ENCODE measurements at places on chromosomes 5 and 9.

- DNase-seq = no peak
Observed at GRCh38 chr5:133821311-133821741, 147.1 kb downstream of the C5orf15 start.

GRCh38 chr5:122743261-122743660, 31.6 kb upstream of the SNX2 start:
- no peak for DNase-seq

GRCh38 chr9:13607481-13608441, 328.3 kb upstream of the MPDZ start:
- DNase-seq = no peak

- DNase-seq = no peak
Observed at GRCh38 chr5:63255594-63255993, 677.0 kb downstream of the LRRC70 start.

GRCh38 chr5:53259176-53259575, 149.6 kb upstream of the MOCS2 start:
- DNase-seq = no peak

- DNase-seq = no peak
Observed at GRCh38 chr5:132267931-132268768, 10.7 kb downstream of the PDLIM4 start.

DNA sequence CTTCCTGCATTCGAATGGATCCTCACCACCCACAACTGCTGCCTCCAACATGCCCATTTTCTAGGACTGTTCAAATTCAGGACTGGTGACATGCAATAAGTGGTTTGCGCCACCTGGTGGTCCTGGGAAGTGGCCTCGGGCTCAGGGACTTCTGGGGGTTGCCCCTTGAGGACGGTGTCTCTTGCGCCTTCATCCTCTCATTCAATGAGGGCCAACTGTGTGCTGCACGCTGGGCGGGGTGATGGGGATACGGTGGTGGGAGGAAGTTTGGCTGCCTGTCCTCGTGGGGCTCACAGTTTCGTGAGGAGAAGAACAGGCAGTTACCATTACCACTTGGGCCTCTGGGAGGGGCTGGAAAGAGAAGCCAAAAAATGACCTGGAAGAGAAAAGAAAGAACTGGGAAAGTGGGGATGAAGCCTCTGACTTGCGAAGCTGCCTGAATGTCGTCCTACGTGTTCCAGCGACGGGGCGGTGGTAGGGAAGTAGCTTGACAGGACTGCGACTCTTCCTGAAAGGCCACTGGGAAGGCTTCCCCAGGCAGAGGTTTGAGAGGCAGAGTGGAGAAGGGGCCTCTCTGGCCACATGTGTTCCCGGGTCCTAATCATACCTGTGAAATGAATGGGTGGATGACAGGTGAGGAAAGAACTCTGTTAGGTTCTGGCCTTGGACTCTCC, 49.0 kb downstream of the PSD2 start:
- DNase-seq = peak; percentile 48

DNA sequence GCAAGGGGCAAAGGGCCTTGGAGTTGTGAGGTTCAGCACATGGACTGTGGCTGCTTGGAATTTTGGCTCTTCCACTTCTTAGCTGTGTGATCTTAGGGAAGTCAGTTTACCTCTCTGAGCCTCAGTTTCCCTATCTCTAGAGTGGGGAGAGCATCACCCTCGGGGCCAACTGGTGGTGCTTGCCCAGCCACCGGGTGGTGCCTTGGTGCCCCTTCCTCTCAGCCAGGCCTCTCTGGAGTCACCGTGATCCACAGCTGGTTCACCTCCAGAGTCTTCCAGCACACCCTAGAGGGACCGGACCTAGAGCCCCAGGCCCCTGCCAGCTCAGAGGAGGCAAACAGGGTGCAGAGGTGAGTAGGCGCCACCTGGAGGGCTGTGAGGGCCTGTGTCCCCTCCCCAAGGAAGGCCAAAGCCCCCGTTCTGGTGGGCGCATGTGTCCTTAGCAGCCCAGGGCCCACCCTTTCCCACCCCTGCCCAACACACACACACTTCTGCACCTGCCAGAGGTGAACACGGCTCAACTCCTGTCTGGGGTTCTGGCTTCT, 7.7 kb downstream of the ADGRD2 start:
- DNase-seq = no peak

DNA sequence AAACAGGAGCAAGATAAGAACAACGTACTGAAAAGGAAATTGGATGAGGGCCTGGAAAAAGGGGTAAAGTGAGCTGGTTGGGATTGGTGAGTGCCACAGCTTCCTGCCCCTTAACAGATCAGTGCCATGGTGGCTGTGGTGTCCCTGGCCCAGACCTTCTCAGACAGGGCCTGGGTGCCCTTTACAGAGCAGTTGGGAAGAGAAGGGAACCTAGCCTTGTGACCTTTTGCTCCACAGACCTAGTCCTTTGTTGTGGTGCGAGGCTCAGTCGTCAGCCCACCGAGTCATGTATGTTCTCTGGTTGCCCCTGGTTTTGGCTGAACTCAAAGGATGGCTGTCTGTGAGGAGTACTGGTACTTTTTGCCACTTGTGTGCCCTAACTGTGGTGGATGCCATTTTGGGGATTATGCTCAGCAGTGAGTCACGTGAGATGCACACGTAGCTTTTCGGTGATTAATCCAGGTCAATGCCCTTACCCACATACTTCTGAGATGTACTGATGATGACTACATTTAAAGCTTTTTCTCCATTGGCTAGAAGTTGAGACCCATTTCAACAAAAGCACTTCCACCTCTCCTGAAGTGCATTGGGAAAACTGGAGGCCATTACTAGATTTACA, 48.4 kb downstream of the EXOSC2 start:
- DNase-seq = no peak

- no peak for DNase-seq
Observed at GRCh38 chr5:100826133-100826532, 76.9 kb downstream of the ST8SIA4 start.

GRCh38 chr9:82130331-82131042, 141.9 kb downstream of the SPATA31D1 start:
- no peak for DNase-seq

GRCh38 chr9:82531795-82532194, 531.1 kb downstream of the RASEF start:
- DNase-seq = no peak

- DNase-seq = no peak
Observed at GRCh38 chr9:80664327-80665210, 1024.8 kb downstream of the TLE1 start.

GRCh38 chr5:132510076-132510475, 19.5 kb upstream of the IRF1 start:
- DNase-seq = no peak

DNA sequence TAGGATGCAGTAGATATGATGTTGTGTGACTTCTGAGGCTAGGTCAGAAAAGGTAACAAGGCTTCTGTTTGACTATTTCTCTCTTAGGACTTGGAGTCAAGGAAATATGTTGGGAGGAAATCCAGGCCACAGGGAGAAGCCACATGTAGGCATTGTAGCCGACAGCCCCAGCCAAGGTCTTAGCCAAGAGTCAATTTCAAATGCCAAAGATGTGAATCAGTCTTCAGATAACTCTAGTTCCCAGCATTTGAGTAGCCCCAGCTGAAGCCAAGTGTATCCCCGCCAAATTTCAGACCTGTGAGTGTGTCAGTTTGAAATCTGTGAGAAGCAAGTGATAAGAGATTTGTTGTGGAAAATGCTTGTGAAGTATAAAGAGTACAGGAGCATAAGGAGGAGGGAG, 38.1 kb upstream of the ISL1 start:
- no peak for DNase-seq

DNA sequence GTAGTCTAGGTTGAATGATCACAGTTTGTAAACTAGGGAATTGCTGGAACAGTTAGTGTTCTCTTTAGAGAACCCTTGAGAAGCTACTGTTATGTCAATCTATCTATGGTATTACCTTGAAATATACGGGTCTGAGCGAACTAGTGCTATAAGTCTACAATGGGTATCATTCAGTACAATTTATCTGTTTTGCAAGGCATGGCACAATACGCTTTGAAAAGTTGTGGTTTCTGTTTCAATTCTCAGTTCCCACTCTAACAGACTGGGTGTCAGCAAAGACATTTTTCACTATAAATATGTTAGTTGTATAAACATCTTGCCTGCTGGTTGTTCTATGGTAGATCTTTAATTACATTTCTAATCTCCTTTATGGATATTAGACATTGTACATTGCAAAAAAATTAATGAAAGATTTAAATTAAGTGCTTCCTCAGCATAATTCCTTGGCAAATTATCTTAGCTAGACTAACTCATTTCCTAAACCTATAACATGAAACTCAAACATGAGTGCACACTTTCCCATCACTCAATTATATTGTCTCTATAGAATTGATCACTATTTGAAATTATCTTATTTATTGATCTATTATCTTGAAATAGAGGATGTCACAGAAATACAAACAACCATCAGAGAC, 24.9 kb upstream of the SLCO6A1 start:
- DNase-seq = no peak

GRCh38 chr9:97997330-97998276, 14.5 kb downstream of the ANP32B start:
- no peak for DNase-seq

GRCh38 chr9:3960661-3961144, 339.2 kb downstream of the GLIS3 start:
- no peak for DNase-seq

- no peak for DNase-seq
Observed at GRCh38 chr5:133404724-133405123, 207.6 kb downstream of the FSTL4 start.

- DNase-seq = no peak
Observed at GRCh38 chr9:71608021-71608420, 160.3 kb downstream of the CEMIP2 start.

DNA sequence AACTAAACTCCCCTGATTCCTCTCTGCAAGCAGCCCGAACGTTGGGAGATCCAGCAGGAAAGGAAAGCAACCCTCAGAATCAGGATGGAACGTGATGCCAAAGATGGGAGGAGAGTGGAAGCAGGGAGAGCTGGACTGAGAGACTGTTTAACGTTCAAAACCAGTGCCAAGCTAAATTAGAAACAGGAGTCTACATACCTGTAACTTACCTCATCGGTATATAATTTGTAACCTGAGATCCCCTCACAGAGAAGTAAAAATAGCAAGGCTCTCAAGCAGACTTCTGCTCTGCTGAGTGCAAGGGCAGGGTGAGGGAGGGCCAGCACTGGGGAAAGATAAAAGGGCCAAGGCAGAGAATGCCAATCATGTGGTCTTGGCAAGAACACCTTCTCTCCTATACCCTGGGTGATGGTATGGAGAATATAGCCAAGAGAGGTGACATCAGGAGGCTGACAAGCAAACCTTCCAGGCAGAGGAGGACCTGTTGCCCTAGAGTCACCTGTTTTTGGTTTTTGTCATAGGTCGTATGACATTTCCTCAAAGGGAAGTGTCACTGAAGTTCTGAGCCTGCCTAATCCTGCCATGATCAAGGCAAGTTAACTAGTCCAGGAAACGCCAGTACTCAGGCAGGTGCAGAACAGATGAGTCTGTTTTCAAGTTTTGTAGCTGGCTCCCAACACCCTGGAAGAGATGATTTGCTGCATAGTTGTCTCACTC, 472.0 kb downstream of the NFIB start:
- no peak for DNase-seq
